DMS79 (cell line): ENCODE measurements at places on chromosomes 2 and 18.

- no peak for DNase-seq
Observed at GRCh38 chr18:12958478-12958877, 10.7 kb downstream of the SEH1L start.

DNA sequence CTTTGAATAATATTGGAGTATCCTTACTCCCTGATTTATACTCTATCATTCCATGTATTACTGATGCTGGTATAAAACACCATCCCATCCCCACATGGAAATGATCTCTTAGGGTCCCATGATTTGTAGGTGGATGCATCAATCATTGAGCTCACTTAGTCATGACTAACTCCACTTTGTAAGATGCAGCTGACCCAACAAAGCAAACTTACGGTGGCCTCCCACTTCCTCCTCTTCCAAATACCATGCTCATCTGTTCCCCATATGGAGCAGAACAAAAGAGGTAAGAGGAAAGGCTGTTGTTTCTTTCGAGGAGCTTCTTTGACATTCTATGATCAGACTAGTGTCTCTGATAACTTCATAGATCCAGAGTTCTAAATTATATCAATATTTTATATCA, 640.2 kb upstream of the SLC39A10 start:
- no peak for DNase-seq

DNA sequence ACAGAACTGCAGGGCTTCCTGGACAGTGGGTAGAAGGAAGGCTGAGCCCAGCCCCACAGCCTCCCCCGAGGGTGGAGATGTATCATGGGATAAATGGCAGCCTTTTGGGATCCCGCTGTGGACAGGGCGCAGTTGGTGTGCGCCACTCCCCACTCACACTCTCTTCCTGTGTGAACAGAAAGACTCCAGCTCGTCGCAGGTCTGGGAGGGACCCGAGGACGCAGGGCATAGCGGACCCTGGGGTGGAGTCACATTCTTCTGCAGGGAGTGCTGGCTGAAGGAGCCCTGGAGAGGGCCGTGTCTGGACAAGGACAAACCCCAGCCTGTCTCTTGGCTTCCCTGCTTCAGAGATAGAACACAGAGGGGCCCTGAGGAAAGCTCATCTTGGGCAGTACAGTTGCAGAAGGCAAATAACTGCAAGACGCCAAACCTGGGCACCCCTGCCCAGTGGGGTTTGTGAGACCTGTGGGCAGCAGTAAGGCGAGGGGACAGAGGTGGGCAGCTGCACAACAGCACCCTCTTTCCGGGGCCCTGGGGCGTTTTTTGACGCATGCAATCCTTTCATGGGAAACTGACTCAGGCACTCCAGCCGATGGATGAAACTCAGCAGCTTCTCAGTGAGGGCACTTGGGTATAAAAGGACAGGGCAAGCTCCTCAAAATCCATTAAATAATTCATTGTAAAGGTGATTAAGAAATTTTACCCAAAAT, 101.9 kb downstream of the USP40 start:
- DNase-seq, result no peak

- DNase-seq, result no peak
Observed at GRCh38 chr2:173130496-173131465, 55.1 kb downstream of the MAP3K20 start.

- no peak for DNase-seq
Observed at GRCh38 chr2:197442857-197443256, 8.0 kb upstream of the SF3B1 start.
